ENCODE measurements at places on chromosomes 5 and 9.

DNA sequence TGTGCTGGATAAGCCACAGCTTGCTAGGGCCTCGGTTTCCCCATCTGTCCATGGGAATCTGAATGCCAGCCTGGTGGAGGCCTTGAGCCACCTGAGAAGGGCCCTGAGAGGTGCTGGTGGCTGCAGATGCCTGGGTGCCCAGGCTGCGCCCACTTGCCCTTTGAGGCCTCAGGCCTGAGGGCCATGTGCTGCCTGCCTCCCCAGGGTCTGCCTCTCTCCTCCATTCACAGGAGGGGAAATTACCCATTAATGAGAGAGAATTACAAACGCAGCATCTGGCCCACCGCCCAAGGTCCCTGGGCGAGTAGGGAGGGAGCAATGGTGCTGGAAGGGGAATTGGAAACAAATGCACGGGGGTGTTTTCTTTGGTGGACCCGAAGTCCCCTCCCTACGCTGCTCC is 59.6 kb downstream of the BARX1 start:
- DNase-seq: no peak

DNA sequence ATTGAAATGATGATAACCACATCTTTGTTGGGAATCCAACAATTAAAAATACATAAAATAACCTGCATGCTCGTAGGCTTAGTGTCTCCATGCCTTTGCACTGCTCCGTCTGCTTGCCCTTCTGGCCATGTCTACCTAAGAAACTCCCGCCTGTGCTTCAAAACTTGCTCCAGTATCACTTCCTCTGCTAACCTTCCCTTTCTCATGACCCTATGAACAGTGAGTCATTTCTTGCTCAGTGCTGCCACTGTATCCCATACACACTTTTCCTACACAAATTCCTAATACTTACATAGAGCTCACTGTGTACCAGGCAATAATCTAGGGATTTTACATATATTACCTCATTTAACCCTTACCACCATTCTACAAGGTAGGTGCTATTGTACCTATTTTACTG is 33.5 kb downstream of the TMEM245 start:
- DNase-seq: no peak

- DNase-seq: no peak
These were observed 667.2 kb upstream of the ZNF608 start for GRCh38 chr5:125413496-125414274.

DNA sequence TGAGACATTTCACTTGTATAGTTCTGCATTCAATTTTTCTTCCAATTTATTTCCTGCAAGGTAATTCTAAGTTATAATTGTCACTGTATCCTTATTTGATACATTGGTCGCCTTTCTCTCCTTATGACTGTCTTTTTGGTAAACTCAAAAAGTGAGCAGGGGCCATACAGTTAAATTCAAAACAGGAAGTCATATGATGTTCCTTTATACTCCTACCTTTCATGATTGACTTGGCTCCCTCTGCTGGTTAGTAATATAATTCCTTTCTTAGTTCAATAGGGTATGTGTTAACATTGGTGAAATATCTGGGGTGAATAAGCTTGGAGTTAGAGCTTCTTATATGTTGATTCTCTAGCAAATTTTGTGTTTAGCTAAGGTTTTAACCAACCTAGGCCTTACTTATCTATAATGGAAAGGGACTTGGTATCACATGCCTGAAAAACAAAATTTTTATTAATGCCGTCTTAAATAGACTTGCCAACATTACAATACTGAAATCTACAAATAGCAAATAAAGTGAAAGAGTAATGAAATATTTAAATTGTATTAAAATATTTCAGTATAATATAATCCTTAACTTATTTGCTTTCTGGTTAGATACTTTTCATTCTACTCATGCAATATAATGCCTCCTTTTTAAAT is 6.0 kb upstream of the NIPBL start:
- DNase-seq: peak; percentile 54

GRCh38 chr9:107827304-107827703 is 337.7 kb upstream of the KLF4 start:
- DNase-seq: no peak

GRCh38 chr5:147321569-147321968 is 86.7 kb downstream of the STK32A start:
- no peak for DNase-seq

DNA sequence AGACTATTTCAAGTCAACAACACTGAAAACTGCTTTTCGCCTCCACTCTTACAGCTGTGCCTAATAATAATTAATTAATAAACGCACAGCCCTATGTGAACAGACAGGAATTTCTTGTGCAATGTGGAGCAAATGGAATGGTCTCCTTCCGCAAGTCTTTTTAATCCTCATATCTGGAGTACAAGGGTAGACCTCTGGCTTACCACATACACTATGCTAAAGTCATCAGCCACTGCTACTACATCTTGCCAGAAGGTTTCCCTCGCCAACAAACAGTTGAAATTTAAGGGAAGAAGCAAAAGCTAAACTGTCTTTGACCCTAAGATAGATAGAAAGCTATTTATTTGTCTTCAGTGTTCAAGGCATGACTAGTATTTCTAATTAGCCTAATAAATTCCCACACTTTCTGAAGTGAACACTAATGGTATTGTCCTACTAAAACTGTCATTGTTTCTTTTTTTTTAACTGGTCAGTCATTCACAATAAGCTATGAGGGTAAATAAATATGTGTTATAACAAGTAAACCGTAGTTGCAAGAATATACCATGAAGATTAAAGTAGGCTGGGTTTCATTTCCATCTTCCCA is 63.9 kb downstream of the GOLPH3 start:
- no peak for DNase-seq

DNA sequence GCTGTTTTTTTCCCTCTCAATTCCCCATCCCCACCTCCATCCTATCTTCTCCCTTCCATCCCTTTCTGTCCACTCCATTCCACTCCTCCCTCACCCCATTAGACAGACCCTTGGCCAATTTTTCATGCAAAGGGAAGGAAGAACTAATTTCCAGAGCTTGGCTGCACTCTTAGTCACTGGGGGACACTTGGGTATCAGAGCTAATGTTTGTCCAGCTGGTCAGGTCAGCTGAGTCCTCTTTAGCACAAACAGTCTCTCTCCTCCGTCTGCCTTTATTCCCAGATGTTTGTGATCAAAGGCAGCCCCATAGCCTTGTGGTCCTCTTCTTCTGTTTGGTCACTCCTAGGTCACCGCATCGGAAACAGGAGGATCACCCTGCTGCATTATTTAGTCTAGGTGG is 148.5 kb downstream of the NMUR2 start:
- DNase-seq: no peak

DNA sequence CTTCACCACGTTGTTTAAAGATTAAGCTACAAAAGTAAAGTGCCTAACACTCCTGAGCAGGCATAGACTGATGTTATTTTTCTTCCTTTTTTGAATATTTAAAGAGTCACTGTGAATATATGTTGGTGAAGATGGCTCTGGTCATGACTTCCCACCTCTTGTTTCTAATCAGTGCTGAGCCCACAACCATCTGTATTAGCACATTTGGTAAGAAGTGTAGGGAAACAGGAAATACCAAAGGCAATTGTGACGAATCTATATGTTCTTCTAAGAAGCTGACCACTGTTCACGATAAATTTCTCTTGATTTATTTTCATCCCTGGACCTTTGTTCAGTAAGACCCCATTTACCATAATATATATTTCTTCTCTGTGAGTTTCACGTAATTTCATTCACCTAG is 108.3 kb upstream of the PCA3 start:
- DNase-seq: peak; percentile 58

Data from fibroblast of skin of abdomen (primary cell).